Activated CD4-positive, alpha-beta memory T cell treated with anti-CD3 and anti-CD28 coated beads, Interleukin-2, amount 10 ng/mL, durations not matched to agents 7 days and 5 days (primary cell): ENCODE measurements at places on chromosomes 1 and 21.

GRCh38 chr1:62040450-62040849 is 154.2 kb upstream of the L1TD1 start:
- no peak for DNase-seq

DNA sequence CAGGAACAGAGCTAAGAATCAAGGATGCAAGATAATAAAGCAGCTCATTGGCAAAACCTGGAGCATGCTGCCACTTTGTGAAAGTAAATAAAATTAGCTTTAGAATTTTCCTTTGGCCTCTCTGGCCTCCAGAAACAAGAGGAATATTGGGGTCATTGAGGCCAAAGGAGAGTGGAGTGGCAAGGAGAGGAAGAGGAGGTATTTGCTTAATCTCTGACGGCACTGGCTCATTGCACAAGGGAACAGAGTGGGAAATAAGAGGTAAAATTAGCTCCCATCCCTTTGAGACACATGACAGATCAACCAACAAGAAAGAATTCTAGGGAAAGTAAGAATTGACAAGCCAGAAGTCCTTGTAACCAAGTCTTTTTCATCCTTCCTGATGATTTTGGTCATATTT is 48.4 kb downstream of the MAB21L3 start:
- DNase-seq: no peak

DNA sequence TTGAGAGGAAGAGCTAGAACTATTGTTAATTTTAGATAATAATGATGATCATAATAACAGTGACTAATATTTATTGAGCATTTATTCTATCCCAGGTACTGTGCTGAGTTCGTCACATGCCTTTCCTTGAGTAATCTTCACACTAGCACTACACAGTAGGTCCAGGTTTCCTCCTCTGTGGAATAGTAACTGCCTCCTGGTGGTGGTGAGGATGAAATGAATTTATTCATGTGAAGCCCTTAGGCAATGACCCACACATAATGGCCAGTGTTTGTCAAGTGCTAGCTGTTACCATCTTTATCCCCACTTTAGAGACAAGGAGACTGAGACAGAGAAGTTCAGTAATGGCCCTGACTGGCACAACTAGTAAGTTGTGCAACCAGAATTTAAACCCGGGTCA is 5.9 kb downstream of the NIPAL3 start:
- no peak for DNase-seq

DNA sequence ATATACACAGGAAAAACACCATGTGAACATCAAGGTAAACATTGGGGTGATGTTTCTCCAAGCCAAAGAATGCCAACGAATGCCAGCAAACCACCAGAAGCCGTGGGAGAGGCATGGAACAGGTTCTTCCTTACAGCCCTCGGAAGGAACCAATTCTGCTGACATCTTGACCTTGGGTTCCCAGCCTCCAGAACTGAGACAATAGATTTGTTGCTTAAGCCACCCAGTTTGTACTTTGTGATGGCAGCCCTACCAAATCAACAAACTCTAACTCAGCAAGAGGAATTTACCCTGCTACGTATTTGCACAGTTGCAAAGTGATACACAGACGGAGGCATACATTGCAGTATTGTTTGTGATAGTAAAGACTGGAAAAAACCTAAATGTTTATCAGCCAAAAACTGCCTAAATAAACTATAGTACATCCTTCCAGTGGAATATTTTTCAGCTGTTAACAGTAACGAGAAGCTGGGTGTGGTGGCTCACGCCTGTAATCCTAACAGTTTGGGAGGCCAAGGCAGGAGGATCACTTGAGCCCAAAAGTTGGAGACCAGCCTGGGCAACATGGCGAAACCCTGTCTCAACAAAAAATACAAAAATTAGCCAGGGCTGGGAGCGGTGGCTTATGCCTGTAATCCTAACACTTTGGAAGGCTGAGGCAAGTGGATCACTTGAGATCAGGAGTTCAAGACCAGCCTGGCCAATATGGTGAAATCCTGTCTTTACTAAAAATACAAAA is 12.5 kb upstream of the ZC3H12A start:
- DNase-seq: no peak

DNA sequence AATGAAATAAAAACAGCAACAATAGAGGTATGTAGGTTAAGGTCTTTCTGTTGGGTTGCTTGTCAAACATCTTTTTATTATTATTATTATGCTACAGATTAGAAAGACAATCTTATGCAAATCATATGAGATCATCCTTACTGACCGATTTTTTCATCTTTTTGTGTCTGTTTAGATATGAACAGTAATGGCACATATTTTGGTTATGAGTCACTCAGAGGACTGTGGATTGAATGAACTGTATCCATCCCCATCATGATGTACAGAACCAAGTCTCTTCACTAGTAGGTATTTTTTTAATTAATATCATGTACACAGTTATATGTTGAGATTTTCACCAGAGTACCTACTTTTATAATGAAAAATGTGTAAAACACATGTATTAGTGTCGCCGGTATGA is 159.1 kb downstream of the CHRM3 start:
- DNase-seq: no peak

DNA sequence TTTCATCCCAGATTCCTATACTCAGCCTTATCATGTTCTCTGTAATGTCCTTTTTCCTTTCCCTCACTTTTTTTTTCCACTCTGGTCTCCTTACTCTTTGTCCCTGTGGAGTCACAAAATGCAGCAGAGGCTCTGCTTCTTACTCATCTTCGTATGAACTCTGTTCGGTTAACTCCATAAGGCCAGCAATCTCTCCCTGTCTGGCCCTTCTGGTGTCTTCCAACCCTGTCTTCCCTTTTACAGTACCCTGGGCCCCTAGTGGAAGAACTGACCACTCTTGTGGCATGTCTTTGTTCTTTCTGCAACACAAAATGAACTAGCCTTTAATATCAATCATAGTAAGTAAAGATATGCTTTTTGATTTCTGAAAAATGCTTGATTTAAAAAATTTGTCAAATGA is 7.1 kb downstream of the CD101 start:
- no peak for DNase-seq

DNA sequence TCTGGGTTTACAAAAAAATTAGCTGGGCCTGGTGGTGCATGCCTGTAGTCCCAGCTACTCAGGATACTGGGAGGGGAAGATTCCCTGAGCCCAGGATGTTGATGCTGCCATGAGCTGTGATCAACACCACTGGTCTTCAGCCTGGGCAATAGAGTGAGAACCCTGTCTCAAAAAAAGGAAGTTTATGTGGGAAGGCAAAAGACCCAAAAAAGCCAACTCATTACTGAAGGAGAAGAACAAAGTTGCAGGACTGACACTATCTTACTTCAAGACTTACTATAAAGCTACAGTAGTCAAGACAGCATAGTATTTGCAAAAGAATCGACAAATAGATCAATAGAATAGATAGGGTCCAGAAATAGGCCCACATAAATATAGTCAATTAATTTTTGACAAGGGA is 9.2 kb upstream of the PTGS2 start:
- DNase-seq: no peak

- no peak for DNase-seq
Measured at GRCh38 chr1:244755673-244756072, 79.8 kb upstream of the COX20 start.

- no peak for DNase-seq
Measured at GRCh38 chr1:61184040-61184713, 101.8 kb downstream of the NFIA start.

DNA sequence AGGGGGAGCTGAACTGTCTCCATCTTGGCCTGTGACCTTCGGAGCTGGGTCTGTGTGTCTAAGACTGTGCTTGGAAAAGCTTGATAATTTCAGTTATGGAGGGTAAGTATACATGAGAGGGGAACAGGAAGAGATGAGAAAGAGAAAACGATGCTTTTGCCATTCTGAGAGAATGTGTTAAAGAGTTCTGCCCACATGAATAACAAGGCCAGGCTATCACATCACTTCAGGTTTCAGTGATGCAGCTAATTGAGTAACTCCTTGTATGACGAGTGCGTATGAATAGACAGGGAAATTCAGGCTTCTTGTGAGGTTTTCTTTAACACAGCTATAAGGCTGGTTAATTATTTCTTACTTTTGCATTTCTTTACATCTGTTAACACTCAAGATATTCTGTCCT is 81.0 kb downstream of the PLPPR5 start:
- DNase-seq: no peak

DNA sequence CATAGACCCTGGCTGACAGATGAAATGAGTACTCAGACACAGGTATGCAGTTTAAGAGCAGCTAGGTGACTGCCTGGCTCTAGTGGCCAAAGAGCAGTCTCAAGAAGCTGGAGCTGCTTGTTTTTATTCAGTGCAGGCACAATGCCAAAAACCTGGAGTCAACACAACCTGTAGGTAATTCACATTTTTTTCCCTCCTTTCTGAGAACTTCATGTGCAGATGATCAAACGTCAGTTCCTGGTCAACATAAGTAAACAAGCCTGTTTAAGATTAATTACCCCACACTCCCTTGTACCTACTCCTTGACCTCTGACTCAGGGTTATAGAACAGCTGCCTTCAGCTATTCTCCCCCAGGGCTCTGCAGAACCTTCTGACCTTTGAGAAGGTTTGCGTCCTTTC is 17.3 kb upstream of the ACADM start:
- DNase-seq: no peak

DNA sequence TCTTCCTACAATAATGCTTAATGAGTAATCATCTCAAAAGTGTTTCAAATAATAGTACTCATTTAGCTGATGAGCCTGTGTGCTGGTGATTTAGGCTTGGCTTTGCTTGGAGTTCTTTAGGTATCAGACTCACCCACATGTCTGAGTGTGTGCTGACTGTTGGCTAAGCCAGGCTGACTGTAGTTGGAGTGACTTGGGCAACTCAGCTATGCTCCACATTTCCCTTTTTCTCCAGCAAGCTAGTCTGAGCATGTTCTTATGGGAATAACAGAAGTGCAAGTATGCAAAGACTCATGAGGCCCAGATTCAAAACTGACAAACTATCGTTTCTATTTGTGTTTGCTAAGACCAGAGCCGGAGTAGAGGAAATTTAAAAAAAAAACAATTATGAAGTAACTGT is 99.0 kb upstream of the ADGRL4 start:
- no peak for DNase-seq

DNA sequence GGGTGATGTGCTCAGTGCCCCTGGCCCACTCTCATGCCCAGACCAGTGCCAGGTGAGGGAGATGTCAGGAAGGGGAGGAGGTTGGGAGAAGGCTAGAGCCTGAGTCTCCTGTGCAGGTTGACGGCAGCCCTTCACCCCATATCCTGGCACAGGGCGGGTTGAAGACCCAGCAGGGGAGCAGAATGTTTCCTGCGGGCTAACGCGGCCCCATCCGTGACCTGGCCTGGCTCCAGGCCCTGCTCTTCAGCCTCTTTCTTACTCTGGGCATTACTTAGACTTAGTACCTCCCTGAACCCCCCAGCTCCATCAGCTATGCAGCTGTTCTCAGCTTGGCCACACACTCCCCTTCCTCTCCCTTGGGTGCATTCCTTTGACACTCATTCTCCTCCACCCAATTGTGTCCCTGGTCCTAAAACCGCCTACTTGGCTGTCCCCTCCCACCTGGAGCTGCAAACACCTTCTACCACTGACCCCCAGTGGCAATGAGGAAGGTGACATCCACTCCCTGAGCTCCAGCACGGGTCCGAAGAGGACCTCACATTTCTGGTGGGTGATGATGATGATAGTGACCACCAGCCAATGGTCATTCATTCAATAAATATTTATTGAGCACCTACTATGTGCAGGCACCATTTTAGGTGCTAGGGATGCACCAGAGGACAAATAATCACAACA is 179.0 kb downstream of the PTPRU start:
- DNase-seq: no peak

DNA sequence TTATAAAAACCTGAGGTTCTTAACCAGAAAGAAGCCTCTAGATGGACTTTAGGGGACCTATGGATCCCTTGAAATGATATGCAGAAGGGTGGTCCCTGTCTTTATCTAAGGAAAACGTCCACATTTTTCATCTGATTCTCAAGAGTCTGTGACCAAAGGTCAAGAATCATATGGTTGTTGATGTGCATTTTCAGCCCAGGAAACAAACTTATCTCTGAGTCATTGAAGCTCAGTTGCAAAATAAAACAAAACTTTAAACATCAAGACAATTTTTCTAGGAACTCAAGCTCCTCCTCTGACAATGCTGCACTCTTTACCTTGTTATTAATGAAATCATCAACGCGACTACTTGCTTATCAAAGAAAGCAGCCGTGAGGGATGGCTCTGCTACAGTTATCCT is 83.3 kb downstream of the TIAM1 start:
- no peak for DNase-seq

DNA sequence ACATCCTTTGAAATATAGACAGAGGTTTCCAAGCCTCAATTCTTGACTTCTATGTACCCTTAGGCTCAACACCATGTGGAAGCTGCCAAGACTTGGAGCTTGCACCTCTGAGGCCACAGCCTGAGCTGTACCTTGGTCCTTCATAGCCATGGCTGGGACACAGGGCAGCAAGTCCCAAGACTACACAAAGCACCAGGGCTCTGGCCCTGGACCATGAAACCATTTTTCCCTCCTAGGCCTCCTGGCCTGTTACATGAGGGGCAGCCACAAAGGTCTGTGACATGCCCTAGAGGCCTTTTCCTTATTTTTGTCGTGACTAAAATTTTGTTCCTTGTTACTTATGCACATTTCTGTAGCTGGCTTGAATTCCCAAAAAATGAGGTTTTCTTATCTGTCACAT is 953.1 kb upstream of the ADGRL4 start:
- DNase-seq: no peak

GRCh38 chr1:67626090-67626860 is 58.7 kb upstream of the GADD45A start:
- DNase-seq: no peak

- no peak for DNase-seq
Measured at GRCh38 chr1:100364697-100365096, 12.4 kb downstream of the CDC14A start.

DNA sequence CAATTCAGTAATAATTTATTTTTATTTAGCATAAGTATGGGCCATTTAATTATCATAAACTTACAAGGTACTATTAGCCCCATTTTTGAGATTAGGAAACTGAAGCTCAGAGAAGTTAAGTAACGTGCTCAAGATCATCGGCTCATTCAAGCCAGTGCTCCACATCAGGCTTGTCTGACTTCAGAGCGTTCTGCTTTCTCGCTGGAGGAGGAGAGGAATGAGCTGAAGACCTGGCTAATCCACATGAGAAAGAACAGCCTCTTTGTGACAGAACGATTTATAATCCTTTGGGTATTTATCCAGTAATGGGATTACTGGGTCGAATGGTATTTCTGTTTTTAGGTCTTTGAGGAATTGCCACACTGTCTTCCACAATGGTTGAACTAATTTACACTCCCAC is 39.7 kb downstream of the DDX20 start:
- DNase-seq: no peak

DNA sequence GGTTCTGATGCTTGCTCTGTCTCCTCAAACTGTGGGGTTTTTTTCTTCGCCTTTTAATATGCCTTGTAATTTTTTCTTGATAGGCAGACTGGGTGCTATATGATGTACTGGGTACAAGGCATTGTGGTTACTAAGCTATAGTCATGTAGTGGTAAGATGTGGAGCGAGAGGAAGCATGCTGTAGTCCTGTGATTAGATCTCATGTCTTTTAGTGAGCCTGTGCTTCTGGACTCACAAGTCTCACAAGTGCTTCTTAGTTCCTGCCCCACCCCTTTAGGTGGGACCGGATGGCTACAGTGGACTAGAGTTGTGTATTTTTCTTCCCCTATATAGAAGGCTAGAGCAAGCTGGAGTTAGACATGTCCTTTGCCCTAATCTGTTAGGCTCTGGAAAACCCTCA is 178.7 kb downstream of the DNM3 start:
- DNase-seq: no peak
